ENCODE measurements at places on chromosomes 3 and 15.

- no peak for DNase-seq
Measured at GRCh38 chr3:9193633-9194195, 55.7 kb downstream of the SRGAP3 start.

GRCh38 chr15:75924576-75924975 is 20.9 kb downstream of the FBXO22 start:
- DNase-seq, result no peak

- DNase-seq, result no peak
Measured at GRCh38 chr3:123289391-123290106, 87.8 kb downstream of the SEC22A start.

GRCh38 chr15:62950462-62950931 is 92.0 kb upstream of the TPM1 start:
- DNase-seq, result no peak

- DNase-seq, result no peak
Measured at GRCh38 chr3:151891721-151892120, 18.3 kb downstream of the SUCNR1 start.

GRCh38 chr3:98188545-98188944 is 22.0 kb downstream of the OR5H15 start:
- DNase-seq, result no peak

GRCh38 chr15:26736502-26737248 is 36.2 kb downstream of the GABRB3 start:
- DNase-seq, result no peak

- no peak for DNase-seq
Measured at GRCh38 chr3:30347679-30348216, 258.7 kb upstream of the TGFBR2 start.

DNA sequence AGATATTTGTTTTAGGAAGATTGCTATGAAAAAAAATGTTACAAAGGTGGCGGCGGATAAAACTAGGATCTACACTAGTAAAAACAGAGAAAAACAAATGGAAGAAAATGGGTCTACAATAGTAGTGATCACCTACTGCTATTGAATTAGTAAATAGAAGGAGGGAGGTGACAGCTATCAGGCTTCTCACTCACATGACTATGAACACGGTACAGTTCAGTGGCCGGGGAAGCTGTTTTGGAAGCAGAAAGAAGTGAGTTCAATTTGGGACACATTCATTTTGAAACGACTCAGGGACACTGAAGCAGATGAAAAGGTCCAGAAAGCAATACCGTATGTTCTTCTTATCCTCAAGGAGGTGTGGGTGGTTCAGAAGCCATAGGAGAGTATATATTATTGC is 138.3 kb downstream of the GSK3B start:
- DNase-seq, result no peak

- DNase-seq, result no peak
Measured at GRCh38 chr3:155629056-155629455, 115.8 kb downstream of the PLCH1 start.

GRCh38 chr15:77696871-77697270 is 64.2 kb upstream of the LINGO1 start:
- DNase-seq, result no peak

DNA sequence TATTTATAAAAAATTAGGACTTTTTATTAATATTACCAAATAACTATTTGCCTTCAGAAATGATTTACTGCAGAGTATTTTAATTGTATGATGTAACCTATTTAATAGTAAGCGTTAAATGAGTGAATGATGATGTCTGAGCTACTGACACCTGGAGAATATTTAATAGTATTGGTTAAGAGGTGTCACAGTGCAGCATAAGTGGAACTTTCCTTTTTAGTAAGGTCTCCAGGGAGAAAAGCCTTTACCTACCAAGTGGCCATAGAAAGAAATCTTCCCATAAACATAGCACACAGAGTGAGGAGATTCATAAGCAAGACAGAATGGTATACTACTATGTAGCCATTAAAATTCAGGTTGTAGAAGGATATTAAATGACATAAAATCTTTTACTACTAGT is 441.7 kb downstream of the TBL1XR1 start:
- no peak for DNase-seq

DNA sequence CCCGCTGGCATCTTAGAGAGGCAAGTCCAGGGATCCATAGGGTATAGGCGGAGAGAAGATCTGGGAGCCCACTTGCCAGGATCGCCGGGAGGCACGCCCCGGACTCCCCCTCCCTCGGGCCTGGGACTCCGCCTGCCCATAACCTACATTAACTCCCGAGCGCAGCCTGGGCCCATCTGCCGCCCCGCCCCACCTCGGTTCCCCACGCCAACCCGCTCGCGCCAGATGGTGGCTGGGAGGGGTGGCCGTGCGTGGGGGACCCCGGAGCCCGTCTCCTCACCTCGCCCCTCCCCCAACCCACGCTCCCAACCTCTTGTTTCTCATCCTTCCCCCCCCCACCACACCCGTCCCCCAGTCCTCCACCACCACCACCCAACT is 1.7 kb upstream of the DLL4 start:
- DNase-seq, result no peak

- DNase-seq, result no peak
Measured at GRCh38 chr3:127299276-127299675, 11.4 kb upstream of the PRR20G start.

DNA sequence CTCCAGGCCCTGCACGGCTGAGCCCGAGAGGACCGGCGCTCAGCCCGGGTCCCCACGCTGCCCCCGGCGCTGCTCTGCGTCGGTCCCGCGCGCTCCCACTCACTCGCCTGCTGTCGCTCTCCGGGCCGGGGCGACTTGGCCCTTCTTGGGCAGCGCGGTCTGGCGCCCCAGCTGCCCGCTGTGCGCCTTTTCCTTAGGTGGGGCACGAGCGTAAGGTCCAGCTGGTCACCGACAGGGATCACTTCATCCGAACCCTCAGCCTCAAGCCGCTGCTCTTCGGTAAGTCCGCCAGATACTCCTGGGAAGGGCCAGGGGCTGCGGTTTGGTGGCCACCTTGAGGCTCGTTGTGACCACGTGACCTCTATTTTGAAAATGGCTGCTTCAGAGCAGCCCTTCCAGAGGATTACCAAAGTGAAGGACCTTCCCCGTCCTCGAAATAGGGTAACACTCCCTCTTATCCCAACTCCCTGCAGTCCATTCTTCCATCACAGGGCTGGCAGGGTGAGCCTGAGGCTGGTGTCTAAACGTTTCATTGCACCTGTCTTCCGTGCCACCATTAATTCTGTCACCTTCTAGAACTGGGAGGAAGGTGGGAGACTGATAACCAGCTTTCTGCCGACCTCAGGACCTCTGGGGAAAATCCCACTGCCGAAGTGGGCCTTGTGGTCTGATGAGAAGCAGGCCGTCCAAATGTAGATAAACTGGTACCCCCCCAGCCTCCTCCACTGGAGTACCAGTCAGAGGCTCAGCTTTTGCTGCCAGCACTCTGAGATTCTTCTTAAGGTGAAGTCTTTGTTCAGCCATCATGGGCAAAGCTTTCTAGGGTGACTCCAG is 812 bp downstream of the P4HTM start:
- no peak for DNase-seq

- DNase-seq, result no peak
Measured at GRCh38 chr3:159892801-159893200, 95.8 kb upstream of the IL12A start.

GRCh38 chr3:135456108-135456790 is 509.3 kb upstream of the PPP2R3A start:
- no peak for DNase-seq

DNA sequence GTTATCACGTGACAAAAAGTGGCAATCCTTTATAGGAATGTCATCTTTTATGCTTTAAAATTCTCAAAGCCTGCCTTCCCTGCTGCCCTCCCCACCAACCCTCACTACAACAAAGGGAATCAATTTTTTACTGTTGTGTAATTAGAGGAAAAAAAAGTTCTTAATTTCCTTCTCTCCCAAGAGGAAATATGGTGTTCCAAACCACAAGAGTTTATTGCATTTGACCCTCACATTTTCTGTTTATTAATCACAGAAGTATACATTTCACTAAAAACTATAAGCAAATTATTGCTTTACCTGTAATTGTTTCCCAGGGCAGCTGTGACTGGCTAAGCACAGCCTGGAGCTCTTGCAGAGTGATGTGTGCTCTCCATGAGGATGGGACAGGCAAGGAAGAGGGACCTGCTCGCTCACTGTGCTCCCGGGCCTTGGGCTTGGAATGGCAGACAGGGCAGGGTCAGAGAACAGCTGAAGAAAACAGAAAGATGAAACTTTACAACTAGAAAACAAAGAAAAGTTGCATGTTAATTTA is 31.3 kb upstream of the ATP10A start:
- no peak for DNase-seq

- DNase-seq, result no peak
Measured at GRCh38 chr3:146247911-146248310, 3.0 kb downstream of the PLSCR4 start.

DNA sequence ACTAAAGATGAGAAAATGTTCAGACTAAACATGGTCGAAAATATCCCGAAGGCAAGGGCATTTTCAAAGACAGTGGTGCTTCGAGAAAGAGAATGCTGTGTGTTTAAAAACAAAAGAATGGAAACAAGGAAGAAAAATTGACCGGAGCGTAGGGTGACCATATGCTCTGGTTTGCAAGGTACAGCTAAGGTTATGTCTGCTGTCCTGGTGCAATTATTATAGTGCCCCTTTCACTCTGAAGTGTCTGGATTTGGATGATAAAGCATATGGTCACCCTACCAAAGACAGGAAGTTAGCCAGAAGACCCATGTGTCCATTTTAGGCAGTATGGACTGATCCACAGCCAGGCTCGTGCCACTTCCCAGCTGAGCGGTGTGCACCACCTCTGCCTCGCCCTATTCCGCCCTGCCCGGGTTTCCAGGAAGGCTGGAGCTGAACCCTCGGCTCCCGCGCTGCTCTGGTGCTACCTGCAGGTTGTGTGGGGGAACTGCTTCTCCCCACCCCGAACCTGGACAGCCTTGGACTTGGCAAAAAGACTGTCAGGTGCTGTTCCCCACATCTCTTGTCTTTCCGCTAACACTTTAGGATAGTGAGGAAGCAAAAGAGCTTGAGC is 25.2 kb downstream of the GOLGA6D start:
- no peak for DNase-seq

DNA sequence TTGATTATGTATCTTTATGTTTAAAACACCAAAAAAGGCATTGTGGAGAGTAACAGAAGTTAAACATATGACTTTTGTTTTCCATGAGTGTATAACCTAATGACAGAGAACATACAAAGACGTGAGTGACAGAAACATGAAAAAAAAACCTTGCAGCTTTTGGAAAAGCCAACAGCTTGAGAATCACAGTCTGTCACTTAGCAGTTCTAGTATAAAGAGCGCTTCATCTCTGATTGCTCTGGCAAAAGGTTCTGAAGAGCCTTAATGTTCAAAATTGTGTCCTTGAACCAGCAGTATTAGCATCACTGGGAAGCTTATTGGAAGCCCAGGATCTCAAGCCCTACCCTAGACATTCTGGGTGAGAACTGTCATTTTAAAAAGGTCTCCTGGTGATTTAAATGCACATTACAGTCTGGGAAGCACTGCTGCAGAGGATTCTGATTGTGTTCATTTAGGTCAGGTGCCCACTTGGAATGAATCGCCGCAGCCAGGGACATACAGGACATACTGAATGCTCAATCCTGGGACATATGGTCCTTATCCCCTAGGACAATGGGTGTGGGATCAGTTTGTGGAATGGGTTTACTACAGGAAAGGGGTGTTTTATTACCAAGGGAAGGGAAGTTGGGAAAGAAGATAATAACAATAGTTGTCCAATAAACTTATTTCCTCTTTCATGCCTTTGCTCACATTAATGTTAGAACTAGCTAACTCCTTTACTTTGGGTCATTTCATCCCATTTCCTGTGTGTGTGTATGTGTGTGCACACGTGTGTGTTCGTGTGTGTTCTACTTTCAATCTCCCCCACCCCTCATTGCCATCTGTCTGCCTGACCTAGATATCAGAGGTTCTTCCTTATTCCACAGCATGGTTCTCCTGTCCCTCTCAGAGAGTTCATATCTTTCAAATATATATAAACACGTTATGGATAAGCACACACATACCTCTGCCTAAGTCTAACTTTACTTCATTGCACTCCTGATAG is 55.0 kb downstream of the LRRC49 start:
- DNase-seq, result no peak

DNA sequence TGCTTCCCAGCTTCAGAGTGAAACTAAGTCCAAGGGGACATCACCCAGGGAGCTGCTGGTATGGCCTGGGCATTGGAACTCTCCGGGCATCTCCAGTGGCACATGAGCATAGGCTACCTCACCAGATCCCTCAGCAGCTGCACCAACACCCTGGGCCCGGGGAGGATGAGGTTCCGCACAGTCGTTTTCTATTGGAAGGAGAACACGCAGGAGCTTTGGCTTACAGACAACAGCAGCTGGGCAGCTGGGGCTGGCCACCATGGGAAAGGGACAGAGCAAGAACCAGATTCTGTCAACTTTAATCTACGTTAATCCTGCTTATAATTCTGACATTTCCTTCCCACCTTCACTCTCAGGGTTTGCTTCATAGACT is 65.5 kb downstream of the MYO1E start:
- DNase-seq, result no peak

GRCh38 chr3:175212896-175213295 is 353.8 kb downstream of the NAALADL2 start:
- DNase-seq, result no peak

- no peak for DNase-seq
Measured at GRCh38 chr15:68057034-68057433, 2.9 kb downstream of the PIAS1 start.

GRCh38 chr3:56851966-56852884 is 50.5 kb upstream of the ARHGEF3 start:
- DNase-seq, result no peak

- no peak for DNase-seq
Measured at GRCh38 chr15:71237456-71238188, 122.4 kb downstream of the THSD4 start.

DNA sequence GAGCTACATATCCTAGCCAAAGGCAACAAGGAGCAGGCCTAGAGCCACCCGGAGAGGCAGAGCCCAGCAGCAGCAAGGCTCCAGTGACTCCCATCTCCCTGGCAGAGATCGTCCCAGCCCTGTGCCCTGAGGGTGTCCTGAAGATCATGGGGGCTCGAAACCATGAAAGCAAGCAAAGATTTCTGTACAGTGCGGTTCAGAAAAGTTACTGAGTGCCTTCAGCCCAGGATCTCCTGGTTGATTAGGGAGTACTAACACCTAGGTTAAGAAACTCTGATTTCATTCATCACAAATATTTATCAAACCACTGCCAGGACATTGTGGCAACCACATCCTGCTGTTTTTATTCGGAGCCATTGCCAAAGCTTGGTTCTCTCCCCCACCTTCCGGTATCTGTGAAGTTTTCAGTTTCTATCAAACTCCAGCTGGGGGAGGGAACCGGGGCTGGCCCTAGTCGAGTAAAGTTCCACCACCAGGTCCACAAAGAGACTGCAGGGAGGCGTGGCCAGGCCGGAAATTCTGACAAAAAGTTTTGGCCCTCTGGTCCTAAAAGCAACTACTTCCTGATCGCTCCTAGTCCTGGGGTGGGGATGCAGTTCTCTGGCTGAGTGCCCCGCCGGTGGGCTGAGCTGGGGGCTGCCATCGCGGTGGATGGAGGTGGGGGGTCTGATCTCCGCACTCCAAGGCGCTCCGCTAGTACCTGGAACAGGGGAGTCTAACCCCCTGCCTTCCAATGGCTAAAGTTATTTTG is 1.2 kb downstream of the RAB43 start:
- peak; percentile 89 for DNase-seq

GRCh38 chr3:113193288-113193687 is 18.1 kb upstream of the BOC start:
- no peak for DNase-seq

- DNase-seq, result no peak
Measured at GRCh38 chr3:79885407-79885806, 117.6 kb upstream of the ROBO1 start.

GRCh38 chr15:27585041-27585640 is 514.0 kb downstream of the OCA2 start:
- no peak for DNase-seq
